Activated T-cell treated with anti-CD3 and anti-CD28 coated beads, Interleukin-2, amount 50 U/mL, for 24 hours (primary cell): ENCODE measurements at places on chromosomes 3 and 15.

DNA sequence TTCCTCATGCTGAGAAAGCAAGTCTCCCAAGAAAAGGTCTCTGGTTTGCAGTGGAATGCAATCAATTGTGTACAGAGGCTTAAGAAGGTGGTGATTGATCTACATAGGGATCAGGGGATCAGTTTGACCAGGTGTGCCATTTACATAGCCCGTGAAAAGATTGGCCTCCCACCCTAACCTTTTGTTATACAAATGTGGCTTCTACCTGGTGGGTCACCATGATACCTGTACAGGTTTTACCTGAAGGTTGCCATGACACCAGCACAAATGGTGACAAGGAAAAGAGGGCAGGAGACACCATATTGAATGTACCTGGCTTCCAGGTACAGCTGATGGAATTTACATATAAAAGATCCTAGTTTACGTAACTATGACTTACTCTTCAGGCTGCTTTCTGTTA, 25.5 kb upstream of the TEX55 start:
- DNase-seq: no peak

DNA sequence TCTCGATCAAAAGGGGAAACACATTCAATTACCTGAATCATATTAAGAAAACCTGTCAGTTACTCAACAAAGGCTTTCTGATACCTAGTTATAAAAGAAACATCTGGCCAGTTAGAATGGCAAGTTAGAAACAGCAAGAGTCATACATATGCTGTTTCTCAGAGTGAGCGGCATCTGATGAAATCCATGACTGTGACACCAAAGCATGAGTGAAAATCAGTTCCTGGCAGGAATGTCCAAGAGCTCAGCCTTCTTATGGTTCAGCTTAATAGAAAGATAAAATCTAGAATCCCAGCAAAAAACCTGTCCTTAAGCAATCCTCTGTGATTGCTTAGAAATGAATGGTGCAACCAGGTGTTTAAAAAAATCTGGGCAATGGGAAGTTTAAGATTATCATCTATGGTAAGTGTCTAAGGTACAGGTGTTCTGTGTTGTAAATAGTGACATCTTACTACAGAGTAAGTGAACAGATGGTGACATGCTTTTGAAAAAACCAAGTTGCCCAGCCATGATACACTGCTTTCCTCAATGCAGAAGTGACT, 18.8 kb downstream of the B4GALT4 start:
- no peak for DNase-seq

DNA sequence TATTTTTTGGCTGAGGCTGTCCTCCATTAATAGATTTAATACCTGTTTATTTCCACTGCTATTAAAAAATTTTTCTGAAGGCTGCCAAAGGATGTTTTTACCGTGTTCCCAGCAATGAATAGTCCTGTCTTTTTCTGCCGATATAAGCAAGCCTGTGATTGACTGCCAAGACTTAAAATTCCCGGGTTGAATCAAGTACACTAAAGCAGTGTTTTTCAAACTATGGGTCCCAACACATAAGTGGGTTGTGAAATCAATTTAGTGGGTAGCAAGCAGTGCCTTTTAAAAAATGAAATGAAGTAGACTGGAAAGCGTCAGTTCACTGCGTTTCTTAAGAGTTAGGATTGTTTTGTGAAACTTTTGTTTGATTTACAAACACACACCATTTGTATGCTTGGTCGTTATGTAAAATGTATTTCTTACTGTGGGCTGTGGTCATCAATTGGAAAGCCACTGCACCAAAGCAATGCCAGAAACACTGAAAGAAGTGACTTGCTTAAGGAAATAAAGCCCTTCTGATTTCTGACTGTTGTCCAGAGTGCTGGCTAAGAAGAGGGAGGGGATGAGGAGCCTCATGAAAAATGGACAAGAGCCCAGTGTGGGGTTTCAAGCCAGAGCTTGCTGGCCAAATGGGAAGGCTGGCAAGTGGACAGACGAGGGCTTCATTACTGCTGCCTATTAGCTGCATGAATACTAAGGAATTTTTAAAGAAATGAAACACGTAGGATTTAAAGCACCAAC, 206.0 kb downstream of the THRB start:
- DNase-seq: no peak

DNA sequence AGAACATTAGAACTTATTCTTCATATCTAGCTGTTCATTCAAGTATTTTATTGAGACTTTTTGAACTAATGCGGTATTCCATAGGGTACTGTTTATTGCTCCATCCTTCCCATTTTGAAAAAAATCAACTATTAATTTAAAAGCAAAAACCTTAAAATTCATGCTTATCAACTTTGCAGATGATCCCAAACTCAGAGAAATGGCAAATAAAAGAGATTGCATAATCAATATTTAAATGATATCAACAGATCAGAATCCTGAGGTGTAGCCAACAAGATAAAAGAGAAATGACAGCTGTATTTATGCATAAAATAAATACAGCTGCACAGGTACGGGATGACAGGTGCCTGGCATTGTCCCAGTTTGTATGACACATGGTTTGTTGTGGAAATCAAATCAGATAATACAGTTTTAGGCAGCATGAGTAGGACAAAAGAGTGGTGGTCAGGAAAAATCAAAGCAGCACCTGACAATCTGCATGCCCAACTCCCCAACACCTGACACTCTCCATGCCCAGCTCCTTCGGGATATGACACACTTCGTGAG, 42.4 kb upstream of the CMTM8 start:
- DNase-seq: no peak

- DNase-seq: no peak
Measured at GRCh38 chr3:90087703-90088102, 980.3 kb downstream of the EPHA3 start.

- no peak for DNase-seq
Measured at GRCh38 chr15:65198571-65198970, 12.7 kb downstream of the CILP start.

DNA sequence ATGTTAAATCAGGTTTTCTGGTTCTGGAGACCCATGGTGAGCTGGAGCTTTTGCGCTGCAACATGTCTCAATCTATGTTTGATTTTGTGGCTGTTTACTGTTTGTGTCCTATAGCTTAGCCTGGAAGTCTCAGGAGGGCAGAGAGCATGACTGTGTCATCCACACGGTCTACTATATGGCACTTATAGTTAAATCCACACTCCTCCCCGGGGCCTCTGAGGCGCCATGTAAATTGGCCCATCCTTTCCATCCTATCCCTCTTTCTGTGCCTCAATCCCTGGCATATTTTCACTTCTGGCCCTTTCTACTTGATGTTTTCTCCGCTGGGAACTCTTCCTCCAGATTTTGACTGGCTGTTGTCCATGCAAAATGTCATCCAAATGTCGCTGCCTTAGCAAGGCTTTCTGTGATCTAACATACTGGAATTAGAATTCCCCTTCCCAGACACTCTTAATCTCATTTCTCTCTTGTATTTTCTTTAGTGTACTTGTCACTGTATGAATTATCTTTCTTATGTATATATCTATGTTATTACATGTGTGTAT, 560.8 kb upstream of the RGMA start:
- DNase-seq: no peak

DNA sequence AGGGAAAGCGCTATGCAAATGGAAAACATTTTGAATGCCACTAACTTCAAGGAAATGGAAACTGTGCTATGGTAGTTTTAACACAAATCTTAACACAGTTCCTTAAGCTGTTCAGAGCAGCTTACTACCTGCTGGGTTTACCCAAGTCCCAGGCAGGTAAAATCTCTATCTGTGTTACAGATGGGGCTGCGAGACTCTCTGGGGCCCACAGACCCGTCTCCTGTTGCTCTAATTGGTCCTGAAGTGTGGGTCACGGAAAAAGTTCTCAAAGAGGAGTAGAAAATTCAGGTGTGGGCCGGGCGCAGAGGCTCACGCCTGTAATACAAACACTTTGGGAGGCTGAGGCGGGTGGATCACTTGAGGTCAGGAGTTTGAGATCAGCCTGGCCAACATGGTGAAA, 16.9 kb upstream of the ZFYVE19 start:
- DNase-seq: no peak

DNA sequence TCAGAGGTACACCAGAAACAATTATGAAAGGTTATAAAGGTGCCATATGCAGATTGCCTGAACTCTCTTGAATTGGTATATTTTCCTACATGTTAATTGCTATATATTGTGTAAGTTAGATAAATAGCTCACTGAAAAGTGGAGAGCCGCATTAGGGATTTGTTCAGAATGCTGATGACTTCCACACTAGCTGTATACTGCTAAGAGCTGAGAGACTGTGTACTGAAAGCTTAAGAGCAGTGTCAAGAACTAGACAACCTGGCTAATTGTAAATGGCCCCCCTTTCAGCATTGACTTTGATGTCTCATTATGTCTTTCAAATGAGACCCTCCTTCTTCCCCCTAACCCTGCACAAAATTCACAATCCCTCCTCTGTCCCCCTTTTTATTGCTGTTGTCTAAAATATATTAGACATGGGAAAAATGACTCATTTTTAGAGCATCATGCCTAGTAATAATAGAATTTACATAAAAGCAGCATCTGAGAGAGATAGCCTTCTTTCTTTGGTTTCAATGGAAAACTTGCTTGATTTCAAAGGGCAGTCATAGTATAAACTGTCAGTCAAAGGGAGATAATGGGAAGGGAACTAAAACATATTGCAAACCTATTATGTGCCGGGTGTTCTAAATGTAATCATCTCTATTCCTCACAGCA, 34.7 kb upstream of the GREM1 start:
- no peak for DNase-seq

GRCh38 chr3:9211155-9211950, 38.1 kb downstream of the SRGAP3 start:
- no peak for DNase-seq

DNA sequence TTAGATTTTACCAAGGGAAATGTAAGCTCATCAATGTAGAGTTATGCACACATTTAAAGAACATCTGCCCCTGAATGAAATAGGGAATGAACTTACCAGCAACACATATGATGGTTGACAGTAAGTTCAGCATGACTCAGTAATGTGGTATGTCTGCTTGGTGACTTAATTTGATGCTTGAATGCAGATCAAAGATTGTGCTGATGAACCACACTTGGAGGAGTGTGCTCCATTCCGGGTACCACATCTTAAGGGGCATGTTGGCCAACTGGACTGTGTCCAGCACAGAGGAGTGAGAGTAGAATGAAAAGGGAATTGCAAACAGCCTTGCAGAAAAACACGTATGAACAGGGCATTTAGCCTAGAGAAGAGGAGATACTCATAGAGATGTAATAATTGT, 171.0 kb upstream of the RARB start:
- no peak for DNase-seq

DNA sequence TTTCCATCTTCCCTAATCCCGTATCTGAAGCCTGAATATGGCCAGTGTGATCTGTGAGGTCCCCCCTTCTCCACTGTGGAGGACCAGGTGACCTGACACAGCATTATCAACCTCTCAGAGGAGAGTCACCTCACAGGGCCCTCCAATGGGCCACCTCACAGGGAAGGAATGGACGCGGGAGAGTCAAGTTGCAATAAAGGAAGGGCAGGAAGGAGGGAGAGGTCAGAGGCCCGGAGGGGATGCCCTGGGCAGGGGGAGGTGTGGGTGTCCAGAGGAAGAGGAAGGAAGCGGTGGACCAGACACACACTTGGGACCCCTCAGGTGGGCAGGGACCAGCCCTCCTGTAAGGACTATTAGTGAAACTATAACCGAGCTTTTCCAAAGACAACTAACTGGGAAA, 14.6 kb upstream of the LRRC15 start:
- peak; percentile 19 for DNase-seq

- DNase-seq: no peak
Measured at GRCh38 chr3:120642368-120642948, 39.6 kb downstream of the HGD start.

GRCh38 chr3:134406331-134407238, 32.3 kb upstream of the AMOTL2 start:
- DNase-seq: no peak

- no peak for DNase-seq
Measured at GRCh38 chr15:80404761-80405553, 775 bp downstream of the ARNT2 start.

GRCh38 chr3:99972380-99973104, 141.8 kb downstream of the FILIP1L start:
- DNase-seq: no peak

- DNase-seq: no peak
Measured at GRCh38 chr3:141313093-141313683, 55.1 kb upstream of the ZBTB38 start.

- DNase-seq: no peak
Measured at GRCh38 chr3:126994661-126995245, 11.8 kb downstream of the PLXNA1 start.

- DNase-seq: no peak
Measured at GRCh38 chr3:66885326-66886000, 112.6 kb upstream of the KBTBD8 start.

DNA sequence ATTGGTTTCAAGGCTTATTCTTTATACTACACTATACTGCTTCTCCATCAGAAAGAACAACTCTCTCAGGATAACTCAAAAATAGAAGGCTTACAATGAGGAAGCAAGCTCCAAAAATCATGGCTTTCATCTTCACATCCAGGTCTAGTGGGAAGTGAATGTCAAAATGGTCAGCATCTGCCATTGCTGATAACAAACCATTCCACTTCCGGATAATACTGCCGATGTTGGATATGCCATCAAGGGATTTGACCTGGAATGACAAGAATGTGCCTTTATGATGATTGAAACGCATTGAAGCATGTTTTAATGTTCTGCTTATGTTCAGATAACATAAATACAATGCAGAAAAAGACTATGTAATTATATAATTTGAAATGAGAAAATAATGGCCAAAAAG, 34.0 kb upstream of the PLOD2 start:
- DNase-seq: no peak

DNA sequence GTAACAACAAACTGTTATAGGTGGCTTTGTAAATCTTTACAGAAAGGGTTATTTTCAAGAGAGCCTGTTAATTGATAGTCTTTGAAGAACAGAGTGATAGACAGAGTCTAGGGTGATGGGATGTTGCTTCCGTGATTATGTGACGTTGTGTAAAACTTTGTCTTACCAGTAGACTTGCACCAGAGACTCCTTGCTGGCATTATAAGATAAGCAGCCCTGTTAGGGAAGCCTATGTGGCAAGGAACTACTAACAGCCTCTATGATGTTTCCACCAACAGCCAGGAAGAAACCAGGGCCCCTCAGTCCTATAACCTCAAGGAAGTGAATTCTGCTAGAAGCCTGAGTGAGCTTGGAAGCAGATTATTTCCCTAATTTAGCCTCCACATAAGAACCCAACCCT, 18.9 kb downstream of the STT3B start:
- no peak for DNase-seq

DNA sequence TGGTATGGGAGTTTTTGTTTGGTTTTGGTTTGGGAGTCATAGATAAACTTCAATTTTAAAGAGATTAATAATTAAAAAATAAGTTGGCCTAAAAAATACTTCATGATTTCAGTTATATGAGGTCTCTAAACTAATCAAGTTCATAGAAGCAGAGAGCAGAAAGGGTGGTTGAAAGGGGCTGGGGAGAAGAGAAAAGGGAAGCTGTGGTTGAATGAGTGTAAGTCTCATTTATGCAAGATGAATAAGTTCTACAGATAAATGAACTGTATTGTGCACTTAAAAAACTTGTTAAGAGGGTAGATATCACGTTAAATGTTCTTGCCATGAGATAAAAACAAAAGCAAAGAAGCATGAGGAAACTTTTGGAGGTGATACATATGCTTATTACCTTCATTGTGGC, 188.7 kb downstream of the NSUN3 start:
- no peak for DNase-seq
